Liver (tissue), 10 donors: ENCODE measurements at places on chromosomes 4 and X.

GRCh38 chrX:43868791-43869190, 13.5 kb downstream of the MAOB start:
- no peak overlapping the region for H3K4me3 ChIP-seq
- H3K27me3 ChIP-seq, result no peaks in the 10 kb centered on the region
- peaks cover 1% of the 10 kb centered on the region for H3K4me1 ChIP-seq
- no peak for DNase-seq

- no peaks in the 10 kb centered on the region for H3K36me3 ChIP-seq
- H3K27ac ChIP-seq, result no peak overlapping the region
- no peak for DNase-seq
- H3K4me3 ChIP-seq, result no peak overlapping the region
- H3K27me3 ChIP-seq, result no peaks in the 10 kb centered on the region
Observed at GRCh38 chr4:1448589-1449420, 42.6 kb upstream of the NKX1-1 start.

DNA sequence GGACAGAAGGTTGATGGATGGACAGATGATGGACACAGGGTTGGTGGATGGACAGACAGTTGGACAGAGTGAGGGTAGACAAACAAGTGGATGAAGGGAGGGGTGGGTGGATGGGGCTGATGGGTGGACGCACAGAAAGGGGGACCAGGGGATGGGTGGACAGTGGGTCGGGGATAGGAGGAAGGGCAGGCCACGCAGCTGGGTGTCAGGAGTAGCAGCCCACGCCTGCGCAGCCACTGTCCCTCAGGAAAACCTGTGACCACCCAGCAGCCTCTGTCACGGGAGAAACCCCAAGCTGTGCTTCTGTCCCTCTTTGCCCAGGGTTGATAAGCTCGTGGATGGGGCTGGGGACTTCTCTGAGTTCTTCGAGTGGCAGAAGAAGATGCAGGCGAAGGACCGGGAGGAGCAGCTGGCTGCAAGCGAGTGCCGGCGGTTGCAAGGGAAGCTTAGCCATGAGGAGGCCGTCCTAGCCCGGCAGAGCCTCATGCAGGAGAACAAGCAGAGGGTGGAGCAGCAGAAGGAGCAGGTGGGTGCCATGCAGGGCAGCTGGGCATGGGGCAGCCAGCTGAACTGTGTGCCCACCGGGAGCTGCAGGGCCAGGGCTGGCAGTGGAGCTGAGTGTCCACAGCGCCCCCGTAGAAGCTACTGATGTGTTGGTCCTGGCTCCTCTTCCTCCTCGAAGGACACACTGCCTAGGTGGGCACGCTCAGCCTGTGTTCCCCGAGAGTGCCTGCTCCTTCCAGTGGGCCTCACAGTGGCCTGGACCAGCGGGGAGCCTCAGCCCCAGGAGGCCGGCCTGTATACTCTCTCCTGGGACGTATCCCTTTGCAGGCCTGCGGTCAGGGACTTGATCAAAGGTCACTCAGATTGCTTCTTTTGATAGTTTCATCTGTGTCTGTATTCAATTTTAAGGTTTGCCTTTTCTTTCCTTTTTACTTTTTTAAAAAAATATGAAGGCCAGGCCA, 16.8 kb upstream of the RNF4 start:
- no peaks in the 10 kb centered on the region for H3K36me3 ChIP-seq
- no peak for DNase-seq
- H3K27ac ChIP-seq, result no peak overlapping the region
- H3K27me3 ChIP-seq, result no peaks in the 10 kb centered on the region

- no peak overlapping the region for H3K4me3 ChIP-seq
- no peaks in the 10 kb centered on the region for H3K27me3 ChIP-seq
- H3K36me3 ChIP-seq, result no peaks in the 10 kb centered on the region
- peaks cover 6% of the 10 kb centered on the region for H3K4me1 ChIP-seq
- no peak overlapping the region for H3K27ac ChIP-seq
Observed at GRCh38 chr4:128596853-128597252, 212.6 kb upstream of the JADE1 start.

- H3K36me3 ChIP-seq, result no peaks in the 10 kb centered on the region
- no peak overlapping the region for H3K27ac ChIP-seq
- no peaks in the 10 kb centered on the region for H3K27me3 ChIP-seq
- H3K4me1 ChIP-seq, result no peaks in the 10 kb centered on the region
- no peak for DNase-seq
- no peak overlapping the region for H3K4me3 ChIP-seq
Observed at GRCh38 chr4:7238300-7238960, 46.1 kb downstream of the SORCS2 start.

GRCh38 chr4:85200106-85200505, 233.6 kb upstream of the WDFY3 start:
- DNase-seq, result no peak
- H3K4me1 ChIP-seq, result no peaks in the 10 kb centered on the region
- no peak overlapping the region for H3K27ac ChIP-seq
- H3K27me3 ChIP-seq, result no peaks in the 10 kb centered on the region
- no peak overlapping the region for H3K4me3 ChIP-seq
